ENCODE measurements at places on chromosomes 4 and X.

GRCh38 chrX:56366901-56367300 is 134.7 kb downstream of the KLF8 start:
- DNase-seq, result no peak

GRCh38 chr4:139851639-139852038 is 186.0 kb downstream of the MGST2 start:
- no peak for DNase-seq

- no peak for DNase-seq
These were observed 269.8 kb downstream of the BCOR start for GRCh38 chrX:39827951-39828350.

DNA sequence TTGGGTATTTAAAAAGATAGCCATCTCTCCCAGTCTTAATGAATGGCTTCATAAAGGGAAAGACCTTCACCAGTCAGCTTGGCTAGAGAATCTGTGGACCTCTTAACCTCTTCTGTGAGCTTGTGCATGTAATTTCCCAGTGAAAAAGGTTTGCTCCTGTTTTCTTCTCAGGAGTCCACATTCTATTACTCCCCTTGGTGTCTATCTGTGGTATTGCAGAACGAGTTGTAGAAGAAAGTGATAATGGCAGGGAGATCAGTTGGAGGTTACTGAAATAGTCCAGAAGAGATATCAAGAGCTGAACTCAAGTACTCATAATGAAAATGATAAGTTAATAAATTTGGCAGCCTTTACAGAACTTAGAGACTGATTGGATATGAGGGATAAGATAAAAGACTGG is 16.5 kb upstream of the VAMP7 start:
- DNase-seq, result peak; percentile 6

GRCh38 chr4:155232432-155232831 is 24.0 kb downstream of the NPY2R start:
- no peak for DNase-seq

GRCh38 chr4:129474698-129475097 is 378.7 kb downstream of the C4orf33 start:
- no peak for DNase-seq

DNA sequence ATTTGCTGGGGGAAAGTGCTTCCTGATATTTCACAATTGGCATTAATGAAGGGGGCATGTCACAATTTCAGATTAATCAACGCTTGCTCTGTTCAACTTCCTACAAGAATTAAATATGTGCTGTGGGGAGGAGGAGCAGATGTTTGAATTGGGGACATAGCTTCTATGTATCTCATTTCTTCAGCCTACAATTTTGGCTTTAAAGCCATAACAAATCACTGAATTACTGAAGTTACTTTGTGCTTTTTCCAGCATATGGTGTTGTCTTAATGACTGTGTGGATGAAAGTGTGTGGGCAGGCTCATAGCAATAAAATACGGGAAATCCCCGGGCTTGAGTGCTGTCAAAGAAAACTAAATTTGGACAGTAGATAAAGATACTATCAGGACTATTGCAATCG is 813 bp downstream of the TLR7 start:
- DNase-seq, result no peak

DNA sequence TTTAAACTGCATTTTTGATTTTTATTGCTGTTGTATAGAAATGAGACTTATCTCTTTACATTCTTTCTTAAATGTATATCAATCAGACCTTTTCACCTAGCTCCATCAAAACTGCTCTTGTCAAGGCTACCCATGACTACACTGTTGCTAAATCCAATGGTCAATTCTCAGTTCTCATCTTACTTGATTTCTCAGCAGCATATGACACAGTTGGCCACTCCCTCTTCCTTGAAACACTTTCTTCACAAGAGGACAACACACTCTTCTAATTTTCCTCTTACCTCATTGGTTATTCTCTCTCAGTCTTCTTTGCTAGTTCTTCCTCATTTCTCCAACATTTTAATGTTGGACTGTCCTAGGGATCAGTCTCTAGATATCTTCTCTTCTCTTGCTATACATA is 94.1 kb upstream of the CITED1 start:
- DNase-seq, result no peak

- no peak for DNase-seq
These were observed 523.0 kb downstream of the SPRY1 start for GRCh38 chr4:123919576-123920098.

GRCh38 chrX:54043541-54044125 is 640 bp downstream of the PHF8 start:
- no peak for DNase-seq

DNA sequence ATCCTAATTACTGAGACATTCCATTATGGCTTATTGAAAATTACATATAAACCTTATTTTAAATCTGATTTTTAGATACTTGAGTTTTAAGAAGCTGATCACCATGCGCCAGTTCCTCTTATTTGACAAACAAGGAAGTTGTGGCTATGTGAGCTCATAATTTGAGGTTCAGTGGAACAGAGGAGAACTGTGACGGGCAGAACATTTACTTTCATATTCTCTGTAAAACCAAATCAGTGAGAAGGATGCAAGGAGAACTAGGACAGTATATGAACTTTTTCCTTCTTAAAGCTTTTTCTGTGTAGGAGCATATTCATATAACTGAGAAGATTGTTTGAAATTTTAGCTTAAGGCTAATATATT is 25.3 kb downstream of the STIM2 start:
- DNase-seq, result no peak

DNA sequence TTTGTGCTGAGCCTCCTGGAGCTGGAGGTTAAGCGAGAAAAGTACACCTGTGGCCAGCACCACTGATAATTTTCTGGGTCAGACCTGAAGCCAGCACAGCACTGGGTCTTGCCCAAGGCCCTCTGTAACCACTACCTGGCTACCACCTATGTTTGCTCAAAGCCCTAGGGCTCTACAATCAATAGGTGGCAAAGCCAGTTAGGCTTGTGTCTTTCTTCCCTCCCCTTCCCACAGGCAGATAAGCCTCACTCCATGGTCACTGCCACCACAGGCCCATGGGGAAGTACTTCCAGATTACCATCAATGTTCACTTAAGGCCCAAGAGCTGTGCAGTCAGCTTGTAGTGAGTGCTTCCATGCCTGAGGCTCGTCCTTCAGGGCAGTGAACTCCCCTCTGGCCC is 35.2 kb upstream of the ARMCX4 start:
- DNase-seq, result no peak

DNA sequence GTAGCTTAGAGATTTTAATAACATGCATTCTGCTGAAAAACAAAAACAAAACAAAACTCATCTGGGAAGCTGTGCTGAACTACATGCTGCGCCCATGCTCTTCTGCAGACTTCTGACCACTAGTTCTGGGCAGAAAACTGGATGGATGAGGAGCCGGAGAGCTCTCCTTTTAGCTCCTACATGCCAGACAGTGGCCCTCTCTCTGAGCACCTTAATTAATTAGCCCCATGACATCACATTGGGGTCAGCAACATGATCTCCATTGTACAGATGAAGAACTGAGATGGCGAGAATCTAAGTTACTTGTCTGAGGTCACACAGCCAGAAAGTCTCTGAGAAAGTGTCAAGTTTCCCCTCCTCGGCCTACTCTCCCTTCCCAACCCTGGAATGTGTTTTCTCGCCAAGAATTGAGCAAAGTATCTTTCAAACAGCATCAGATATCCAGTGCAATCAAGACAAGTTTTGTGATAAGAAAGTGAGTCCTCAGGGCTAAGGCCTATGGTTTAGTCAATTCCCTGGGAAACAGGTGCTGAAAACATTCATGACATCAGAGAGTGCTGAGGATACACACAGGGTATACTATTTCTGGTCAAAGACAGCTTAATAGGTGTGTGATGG is 21.6 kb downstream of the SCD5 start:
- DNase-seq, result no peak

DNA sequence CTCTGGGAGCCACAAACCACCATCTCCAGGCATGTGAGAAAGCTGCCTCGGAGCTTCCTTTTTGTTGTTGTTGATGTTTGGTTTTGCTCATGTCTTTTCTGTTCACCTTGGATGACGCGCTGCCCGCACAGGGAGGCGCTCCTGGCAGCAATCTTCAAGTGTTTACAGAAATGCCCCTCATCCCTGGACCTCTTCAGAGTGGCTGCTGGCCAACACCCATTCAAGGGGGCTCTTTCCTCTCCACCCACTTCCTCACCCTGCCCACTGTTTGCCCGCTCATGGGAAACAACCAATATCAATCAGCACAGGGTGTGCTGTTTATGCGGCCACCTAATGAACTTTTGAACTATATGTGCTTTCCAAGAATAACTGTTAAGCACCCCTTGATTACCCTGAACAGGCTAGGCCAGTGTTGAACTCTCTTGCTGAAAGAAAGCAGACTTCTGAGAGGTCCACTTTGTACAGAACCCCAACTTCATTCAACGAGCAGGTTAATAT is 355.1 kb upstream of the CLNK start:
- no peak for DNase-seq

- peak; percentile 8 for DNase-seq
These were observed 430.9 kb downstream of the C4orf33 start for GRCh38 chr4:129526812-129527211.

DNA sequence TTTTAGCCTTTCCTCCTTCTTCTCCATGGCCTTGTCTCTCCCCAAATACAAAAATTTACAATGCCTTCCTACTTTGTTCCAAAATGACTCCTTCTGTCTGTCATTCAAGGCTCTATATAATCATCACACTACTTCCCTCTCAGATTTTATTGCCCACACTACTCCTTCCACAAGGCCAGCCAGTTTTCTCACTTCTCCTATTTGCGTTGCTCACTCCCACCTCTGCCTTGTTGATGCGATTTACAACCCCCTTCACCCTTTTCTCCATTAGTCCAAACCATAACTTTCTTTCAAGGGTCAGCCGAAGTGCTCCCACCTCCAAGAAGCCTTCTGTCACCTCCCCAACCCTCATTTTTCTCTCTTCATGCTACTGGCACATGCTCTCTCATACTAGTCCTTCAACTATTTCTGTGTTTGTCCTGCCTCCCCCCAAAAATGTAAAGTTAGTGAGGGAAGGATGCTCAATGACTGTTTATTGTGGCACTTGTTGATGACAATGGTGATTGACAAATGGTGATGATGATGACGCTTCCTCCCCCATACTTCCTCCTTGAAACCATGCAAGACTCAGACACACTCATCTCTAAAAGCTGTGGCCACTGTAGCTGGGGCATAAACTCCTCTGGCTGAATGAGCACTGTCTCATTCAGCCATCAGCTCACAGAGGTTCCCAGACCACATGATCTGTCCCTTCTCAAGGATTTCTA is 2.7 kb upstream of the XKRX start:
- no peak for DNase-seq

DNA sequence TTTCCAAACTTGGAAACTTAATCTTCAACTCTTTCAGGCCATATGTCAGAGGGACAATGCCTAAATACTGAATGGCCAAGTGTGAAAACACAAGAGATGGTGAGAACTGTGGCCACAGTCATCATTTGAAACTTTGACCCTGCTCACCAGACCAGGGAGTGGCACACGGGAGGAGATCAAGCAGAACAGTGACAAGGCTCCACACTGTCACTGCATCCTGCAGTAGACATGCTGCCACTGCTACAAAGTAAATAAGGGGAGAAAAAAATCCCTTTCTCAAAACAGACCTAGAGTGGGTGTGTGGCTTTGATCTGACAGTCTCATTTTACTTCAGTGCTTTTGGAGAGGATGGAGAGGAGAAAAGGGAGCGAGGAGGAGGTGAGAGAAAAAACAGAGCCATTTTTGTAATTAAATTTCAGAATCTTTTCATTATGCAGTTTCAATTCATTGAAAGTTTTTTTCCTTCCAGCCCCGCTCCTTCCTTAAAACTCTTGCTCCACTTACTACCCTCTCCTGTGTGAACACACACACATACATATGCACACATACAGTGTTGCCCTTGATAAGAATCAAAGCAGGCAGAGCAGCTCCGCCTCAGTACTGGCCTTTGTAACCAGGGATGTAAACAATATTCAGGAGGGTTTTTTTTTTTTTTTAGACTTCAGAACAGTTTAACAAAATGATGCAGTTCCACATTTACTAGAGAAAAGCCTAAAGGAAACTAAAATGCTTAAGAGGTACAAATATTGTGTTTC is 34.4 kb downstream of the NEXMIF start:
- peak; percentile 3 for DNase-seq

DNA sequence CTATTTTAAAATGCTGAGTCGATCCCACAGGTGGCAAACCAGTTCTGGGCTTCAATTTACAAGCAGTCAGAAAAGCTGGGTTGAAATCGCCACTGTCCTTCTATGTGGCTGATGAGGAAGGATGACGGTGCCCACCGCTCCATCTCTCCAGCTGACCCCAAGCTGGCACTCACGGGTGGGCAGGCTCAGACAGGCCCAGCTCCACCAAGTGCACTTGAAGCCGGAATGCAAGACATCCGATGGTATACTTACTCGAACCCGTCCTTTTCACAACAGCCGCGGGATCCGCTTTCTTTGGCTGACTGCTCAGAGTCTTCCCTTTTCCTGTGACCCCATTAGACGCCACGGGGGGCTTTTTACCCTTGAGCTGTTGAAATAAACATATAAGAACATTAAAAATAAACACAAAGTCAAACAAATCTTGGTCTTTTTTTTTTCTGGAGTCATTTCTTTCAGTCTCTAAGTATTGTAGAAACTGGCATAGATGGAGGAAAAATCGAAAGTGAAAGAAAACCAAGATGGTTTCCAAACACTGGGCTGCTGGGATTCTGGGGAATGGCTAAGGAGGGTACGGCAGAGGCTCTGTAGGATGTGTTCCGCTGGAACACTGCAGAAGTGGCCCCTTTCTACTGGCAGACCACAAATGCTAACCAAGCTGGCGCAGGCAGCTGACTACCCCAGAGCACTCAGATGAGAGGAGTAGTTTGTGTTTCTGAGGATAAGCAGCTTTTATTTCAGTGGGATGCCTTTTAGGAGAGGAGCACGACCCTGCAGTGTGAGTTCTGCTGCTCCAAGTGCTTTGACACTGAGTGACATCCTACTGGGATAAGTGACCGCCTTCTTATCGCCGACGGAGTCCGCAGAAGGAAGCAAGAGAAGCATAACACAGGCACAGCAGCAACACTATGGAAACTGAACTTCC is 160.9 kb downstream of the AFAP1 start:
- no peak for DNase-seq
